Daoy (cell line): ENCODE measurements at places on chromosomes 4 and X. TPM values are rescaled to one million over a fixed set of nuclear protein-coding genes. Genes with fewer than 3 reads are reported as not detected.

Gene GBA3
- 0.18 TPM in 1 of 2 replicates, not detected in the other for total RNA-seq

Gene LIMCH1
- total RNA-seq = 30.2 and 40.7 TPM in 2 replicates

Gene WDR1
- total RNA-seq = 394 and 409 TPM in 2 replicates

Gene TMEM31
- total RNA-seq = not detected in 2 replicates

Gene CXCL6
- 0.06 TPM in 1 of 2 replicates, not detected in the other for total RNA-seq

Gene SLC4A4
- 1.2 and 2.6 TPM in 2 replicates for total RNA-seq

Gene OTC
- total RNA-seq = not detected in 2 replicates
